Left kidney (tissue), 8 donors: ENCODE measurements at places on chromosomes 3 and 15. TPM values are rescaled to one million over a fixed set of nuclear protein-coding genes. Genes with fewer than 3 reads are reported as not detected.

CLDN18 gene
- polyA plus RNA-seq = 2.7 TPM

FBXO40 gene
- polyA plus RNA-seq = 0.02 TPM

RASGRF1 gene
- polyA plus RNA-seq = 0.48 TPM

PIERCE2 gene
- 6.6 TPM for polyA plus RNA-seq

CLDN11 gene
- 192 TPM for polyA plus RNA-seq

SHC4 gene
- 3.1 TPM for polyA plus RNA-seq

FILIP1L gene
- polyA plus RNA-seq = 16.3 TPM

LRRC57 gene
- polyA plus RNA-seq = 27.1 TPM

LTK gene
- polyA plus RNA-seq = 1.7 TPM

XIRP1 gene
- polyA plus RNA-seq = 0.25 TPM

CELF6 gene
- 5.1 TPM for polyA plus RNA-seq

ABI3BP gene
- polyA plus RNA-seq = 26.8 TPM

ST8SIA2 gene
- polyA plus RNA-seq = 5.3 TPM

INTS14 gene
- polyA plus RNA-seq = 58.6 TPM
